Left kidney (tissue), 8 donors: ENCODE measurements at places on chromosomes 6 and 20.

DNA sequence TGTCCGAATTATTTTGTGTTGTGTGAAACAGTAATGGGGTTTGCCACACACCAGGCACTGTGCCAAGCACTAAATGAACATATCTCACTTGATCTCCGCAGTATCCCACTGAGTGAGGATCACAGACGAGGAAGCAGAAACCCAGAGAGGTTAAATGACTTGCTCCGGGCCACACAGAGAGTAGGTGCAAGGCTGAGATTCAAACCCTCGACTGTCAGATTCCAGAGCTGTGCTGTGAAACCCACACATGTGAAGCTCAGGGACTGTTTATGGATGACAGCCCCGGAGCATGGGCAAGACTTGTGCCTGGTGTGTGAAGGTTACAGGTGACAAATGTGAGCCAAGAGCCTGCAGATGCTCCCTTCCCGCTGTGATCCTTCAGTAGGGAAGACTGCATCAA lies 87.8 kb upstream of the SIRPA start:
- DNase-seq, result no peak

GRCh38 chr20:35300469-35301262 lies 8.4 kb upstream of the FAM83C start:
- DNase-seq, result no peak

GRCh38 chr20:4797275-4797674 lies 75.6 kb downstream of the PRND start:
- no peak for DNase-seq

DNA sequence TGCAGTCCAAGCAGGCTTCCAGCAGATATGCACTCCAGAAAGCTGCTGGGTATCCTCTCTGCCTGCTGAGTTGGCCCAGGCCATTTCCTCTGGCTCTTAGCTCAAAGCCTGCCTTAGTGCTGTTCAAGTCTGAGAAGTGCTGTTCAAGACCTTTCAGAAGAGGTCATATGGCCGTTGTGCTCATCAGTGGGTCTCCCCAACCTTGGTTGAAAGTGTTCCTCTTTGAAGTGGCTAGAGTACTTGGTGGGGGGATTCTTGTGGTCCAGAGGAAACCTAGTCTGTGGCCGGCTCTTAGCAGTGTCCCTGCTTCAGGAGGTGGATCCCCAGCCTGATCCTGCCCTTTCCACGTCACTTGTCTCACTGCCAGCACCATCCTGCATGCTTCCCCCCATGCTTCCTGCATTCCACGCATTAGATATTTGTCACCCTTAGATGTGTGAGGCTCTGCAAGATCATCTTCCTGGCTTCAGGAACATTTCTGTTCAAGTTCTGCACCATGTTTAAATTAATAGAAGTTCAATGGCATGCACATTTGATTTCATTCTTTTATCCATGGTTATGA lies 105.0 kb downstream of the FIG4 start:
- DNase-seq, result no peak

DNA sequence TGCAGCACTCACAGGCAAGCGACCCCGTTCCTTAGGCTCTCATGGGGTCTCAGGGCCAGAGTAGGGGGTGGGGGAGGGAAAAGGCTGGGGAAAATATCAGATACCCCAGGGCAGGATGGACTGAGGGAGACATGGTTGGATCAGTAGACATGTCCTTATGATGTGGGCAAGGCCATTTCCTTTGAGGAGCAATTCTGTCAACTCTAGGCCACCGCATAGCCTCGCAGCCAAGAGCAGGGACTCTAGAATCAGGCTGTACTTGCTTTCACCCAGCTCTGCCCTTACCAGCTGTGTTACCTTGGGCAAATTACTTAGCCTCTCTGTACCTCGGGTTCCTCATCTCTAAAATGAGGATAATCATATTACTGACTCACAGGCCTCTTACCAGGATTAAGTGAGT lies 2.2 kb upstream of the MAPK13 start:
- no peak for DNase-seq

DNA sequence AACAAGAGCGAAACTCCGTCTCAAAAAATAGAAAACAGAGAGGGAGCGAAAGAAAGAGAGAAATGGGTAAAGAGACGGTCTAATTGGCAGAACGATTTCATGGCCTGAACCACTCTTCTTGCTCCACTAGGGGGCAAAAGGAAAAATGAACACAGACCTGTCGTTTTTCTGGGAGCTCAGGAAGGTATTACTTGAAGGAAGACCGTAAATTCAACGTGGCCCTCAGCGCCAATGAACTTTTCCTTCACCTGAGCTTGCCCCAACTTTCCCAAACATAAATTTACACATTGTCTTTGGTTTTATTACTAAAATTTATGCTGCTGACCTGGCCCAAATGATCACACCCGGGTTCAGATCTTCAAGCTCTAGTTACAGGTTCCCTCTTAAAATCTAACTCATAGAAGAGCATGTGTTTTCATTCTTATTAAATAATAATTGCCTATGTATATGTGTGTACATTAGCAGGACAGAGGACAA lies 67.3 kb downstream of the ATP9A start:
- DNase-seq, result no peak

DNA sequence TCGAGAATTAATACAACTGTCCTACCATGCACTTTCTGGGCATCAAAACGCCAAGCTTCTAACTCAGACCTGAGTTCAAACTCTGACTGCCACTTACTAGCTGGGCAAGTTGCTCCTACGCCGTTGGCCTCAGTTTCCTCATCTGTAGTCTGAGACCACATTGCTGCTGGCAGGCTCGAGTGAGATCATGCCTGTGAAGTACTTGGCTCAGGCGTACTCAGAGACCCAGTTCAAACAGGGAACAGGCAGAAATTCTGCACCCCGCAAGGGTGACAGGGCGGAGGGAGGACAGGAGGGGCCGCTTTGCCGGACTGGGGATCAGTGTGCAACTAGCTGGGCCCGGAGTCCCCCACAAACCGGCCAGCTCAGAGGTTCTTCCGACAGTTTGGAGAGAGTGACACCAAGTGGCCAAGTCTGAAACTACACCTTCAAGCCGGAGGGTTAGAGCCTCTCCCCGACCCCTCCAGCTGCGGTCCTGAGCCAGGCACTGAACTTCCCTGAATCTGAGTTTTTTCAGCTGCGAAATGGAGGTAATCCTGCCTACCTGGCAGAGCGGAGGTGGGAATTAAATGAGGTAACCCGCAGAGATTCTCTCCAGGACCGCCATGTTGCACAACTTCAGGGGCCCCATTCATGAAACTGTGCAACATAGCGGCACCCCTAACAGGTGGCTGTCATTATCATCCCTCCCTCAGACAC lies 46.0 kb upstream of the PTPN1 start:
- no peak for DNase-seq

- DNase-seq, result no peak
Measured at GRCh38 chr6:149963212-149963461, 606 bp upstream of the ULBP1 start.

DNA sequence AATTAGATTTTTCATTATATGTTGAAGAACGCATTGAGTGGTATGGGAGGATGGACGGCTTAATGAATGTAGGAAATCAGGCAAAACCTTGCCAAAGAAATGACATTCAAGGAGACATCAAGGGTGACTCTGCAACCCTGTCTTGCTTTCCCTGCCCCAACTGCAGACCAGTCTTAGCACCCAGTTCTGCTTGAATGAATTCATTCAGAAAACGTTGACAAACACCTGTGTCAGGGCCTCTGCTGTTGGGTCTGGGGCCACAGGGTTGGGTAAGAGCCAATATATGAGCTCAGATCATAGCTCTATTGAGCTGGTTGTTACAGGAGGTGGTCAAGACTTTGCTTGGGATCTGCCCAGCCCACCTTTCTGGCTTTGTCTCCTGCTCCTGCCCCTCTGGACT lies 7.7 kb upstream of the ASXL1 start:
- DNase-seq, result no peak

- DNase-seq, result no peak
Measured at GRCh38 chr6:166267526-166267925, 40.7 kb downstream of the PRR18 start.

DNA sequence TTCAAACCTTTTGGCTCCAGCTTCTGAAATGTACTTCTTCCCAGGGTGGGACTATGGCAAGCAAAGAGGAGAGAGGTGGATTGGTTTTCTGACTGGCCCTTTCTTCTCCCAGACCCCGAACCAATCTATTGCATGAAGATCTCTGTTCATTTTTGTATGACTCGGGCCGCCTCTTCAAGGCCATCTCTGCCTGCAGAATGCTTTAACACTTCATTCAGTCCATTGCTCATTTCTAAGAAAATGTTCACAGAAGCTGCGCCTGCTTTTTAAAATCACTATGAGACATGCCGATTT lies 1.6 kb downstream of the VGLL2 start:
- DNase-seq, result no peak

DNA sequence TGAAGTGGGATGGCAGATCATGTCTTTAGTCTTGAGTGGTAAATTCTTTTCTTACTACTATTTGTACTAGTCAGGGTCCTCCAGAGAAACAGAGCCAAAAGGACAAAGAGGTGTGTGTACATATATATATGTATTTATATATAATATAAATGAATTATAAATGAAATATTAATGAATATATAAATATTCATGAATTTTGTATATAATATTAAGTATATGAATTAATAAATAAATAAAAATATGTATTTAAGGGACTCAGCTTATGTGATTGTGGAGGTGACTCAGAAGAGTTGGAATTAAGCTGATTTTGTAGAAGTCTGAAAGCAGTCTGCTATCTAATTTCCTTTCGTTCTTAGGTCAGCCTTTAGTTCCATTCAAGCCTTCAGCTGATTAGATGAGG lies 265.3 kb upstream of the MMS22L start:
- DNase-seq, result no peak

DNA sequence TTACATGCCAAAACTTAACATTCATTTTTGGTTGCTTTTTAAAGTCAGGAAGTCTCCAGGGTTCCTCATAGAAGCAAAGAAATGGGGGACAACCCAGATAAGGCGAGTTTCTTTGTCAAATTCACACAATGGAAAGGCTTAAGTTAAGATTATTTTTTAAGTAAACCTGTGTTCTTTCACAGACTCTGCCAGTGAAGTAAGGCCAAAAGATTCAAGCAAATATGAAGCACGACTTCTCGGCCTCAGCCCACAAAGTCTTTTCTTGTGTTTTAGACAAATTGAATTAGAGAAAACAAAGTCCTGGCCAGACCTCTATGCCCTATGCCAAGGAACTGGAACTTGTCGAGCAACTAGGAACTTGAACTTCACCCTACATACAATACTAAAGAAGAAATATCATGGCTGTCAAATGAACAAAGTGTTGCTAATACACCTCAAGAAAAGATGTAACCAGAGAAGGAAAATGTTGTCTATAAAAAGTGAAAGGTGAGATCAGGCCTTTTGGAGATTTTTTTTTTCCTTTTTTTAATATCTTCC lies 540.0 kb upstream of the JARID2 start:
- no peak for DNase-seq

DNA sequence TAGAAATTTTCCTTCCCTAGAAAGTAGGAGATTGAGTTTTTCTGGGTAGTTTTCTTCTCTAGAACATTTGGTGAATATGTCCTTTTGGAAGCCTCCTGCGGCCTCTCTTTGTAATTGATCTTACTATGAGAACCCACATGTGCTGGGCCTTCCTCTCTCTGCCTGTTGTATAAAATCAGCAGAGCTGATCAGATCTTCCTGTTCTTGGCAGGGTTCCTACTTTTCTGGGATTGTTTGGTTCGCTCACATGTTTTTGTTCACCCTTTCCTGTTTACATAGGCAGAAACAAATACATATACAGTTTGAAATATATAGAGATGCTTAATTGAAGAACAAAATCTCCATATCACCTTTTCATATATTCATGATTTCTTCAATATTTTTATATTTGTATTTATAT lies 57.8 kb downstream of the IL22RA2 start:
- DNase-seq, result no peak

DNA sequence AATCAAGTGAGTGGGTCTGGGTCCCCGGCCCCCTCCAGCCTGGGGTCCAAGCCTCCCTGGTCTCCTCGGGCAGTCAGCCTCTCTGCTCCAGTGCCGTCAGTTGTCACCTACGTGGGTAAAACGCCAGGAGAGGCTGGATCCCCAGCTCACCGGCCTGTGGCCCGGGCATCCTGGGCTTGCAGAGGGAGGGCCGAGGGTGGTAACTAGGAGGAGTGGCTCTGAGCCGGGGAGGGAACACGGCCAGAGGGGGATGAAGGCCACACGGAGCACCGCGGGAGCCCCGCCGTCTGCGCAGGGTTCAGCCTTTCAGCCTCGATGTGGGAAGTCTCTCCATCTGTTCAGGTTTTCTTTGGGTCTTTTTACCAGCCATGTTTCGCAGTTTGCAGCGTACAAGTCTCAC lies 29.5 kb upstream of the BHLHE23 start:
- DNase-seq, result no peak

DNA sequence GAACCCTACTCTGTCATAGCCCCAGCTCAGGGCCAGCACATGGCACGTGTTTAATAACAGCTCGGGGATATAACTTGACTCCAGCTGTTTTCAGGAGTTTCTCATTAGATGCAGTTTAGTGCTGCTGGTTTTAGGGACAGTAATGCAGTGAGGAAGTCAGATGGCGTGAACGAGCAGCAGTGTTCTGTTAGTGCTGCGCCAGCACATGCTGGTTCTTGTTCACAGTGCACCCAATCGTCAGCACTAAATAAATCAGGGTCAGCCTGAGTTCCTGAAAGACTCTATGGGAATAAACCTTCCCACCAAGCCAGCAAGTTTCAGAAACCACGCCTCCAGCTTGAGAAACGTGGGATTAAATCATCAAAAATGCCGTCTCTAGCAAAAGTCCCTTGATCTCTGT lies 235.9 kb upstream of the SUPT3H start:
- DNase-seq, result no peak

DNA sequence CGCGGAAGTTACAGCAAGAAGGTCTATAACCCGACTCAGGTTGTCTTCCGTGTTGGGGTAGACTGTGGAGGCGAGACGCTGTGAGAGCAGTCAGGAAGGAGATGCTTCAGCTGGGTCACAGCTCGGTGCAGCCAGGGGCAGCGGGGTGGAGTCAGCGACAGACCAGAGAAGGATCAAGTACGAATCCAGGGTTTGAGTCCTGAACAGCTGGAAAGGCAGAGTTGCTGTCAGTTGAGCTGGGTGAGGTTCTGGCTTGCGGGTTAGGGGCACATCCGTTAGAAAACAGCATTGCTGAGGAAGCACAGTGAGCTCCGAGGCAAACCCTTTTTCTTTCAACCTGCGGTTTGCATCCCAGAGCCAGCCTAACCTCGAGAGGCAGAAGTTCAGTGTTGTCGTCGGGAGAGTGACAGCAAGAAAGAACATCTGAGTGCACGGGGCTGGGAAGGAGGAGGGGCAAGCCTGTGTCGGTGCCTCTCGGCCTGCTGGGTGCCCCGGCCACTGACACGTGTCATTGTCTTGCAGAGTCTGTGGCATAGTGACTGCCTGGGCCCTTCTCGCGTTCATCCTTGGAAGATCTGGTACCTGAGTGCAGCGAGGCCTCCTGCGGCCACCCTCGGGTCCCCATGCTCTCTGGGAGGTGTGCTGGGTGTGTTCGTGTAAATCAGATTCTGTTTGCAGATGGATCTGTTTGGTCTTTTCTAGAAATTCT lies 20.0 kb downstream of the PNLDC1 start:
- DNase-seq, result no peak

GRCh38 chr20:13271977-13272975 lies 51.2 kb downstream of the ISM1 start:
- DNase-seq, result no peak
